ENCODE measurements at places on chromosomes 13 and 19.
A peak's percentile ranks its signal among the peaks of the same experiment; 100 is the strongest.

DNA sequence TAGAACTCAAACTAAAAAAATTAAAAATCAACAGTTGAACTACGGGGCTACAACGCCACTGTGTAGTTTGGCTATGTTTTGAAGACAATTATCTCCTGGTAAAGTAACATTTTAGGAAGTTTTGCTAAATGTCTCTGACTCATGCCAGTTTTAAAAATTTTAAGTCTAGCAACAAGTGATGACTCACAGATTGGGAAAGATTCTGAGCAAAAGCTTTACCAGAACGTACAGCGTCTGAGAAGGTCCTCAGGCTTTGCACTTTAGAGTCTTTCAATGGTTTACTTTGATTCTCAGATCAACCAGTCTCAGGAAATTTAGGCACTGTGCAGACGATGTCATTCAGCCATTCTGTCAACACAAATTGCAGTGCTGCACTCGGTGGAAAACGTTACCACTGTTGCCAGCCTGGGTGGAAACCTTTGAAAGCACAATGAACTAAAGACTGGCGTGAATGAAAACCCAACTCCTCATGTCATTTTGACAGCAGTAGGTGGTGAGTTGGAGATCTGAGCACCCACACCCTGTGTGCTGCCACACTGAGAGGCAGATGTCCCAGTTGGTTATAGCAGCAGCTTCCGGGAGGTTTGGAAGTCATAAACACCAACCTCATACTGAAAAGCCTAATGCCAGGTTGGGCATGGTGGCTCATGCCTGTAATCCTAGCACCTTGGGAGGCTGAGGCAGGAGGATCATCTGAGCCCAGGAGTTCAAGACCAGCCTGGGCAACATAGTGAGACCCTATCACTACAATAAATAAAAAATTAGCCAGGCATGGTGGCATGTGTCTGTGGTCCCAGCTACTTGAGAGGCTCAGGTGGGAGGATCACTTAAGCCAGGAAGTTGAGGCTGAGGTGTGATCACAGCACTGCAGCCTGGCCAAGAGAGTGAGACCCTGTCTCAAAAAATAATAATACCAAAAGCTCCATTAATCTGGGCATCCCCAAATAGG is 6.3 kb upstream of the WTIP start:
- no peak for DNase-seq

DNA sequence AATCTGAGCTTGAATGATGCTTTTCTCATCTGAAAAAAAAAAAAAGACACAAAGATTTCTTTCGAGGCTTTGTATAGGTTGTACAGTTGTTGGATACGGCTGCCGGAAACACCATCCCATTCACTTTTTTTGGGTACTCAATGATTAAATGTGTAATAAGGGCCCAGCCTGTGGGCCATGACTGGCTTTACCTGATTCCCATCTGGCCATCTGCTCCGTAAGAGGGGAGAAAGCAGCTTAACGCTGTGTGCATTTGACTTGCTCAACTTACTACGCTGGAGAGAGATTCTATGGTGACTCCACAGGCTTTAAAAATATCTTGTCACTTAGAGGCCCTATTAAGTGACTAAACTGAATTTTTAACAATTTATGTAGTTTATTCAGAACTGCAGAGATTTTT is 731 bp downstream of the ZNF558 start:
- no peak for DNase-seq

DNA sequence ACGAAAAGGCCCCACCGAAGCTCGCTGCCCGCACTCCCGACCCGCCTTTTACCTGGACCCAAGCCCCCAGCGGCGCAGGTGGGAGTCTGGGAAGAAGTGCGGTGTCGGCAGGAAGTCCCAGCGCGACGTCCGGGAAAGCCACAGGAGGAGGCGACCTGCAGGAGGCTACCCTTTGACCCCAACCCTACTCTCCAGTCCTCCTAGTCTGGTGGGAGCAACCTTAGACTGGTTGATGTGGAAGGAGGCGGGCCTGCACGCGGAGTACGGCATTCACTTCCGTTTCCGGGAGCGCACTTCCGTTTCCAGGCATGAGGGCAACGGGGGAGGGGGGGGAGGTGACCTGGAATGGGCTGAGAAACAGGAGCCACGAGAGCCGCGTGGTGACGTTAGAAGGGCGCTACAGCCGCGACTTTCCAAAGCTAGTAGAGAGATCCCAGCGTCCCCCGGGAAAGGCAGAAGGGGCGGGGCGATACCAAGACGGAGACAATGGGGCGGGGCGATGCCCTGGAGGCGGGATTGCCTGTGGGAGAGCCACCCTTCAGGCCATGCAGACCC is 28.5 kb downstream of the ZNF266 start:
- DNase-seq: no peak

DNA sequence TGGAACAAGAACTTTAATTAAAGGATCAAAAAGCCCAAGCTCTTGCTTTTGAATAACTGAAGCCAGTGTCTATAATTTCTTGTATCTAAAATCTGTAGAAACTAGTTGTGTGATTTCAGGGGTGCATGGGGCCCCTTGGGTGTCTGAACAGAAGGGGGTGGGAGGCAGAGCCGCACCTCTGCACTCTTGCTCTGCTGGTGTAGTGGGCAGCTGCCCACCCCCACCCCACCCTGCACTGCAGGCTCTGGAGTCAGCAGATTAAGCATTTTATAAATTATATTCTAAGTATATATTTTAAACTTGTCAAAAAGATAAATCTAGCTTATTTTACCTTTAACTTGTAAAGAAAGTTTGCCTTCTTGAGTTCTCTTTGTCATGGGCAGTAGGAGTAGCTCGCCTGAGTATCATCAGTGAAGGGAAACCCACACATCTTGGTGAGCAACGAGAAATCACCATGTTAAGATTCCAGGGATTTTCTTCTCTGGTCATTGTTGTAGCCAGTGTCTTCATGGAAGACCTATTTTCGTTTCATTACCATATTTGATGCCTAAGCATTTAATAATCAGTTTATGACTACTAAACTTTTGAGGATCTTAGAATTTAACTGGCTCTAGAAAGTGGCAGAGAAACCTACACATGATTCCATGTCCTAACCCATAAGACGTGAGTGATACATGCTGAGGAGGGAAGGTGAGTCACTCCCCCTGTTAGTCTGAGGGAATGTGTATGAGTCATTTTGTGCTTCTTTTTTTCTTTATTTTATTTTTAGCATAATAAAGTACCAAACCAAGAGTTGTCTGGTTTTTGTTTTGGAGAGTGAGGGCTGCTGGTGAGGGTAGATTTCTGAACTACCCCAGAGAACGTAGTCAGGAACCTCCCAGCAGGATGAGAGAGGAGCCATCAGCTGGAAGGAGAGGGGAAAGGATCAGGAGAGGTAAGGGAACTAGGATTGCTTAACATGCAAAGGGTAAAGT is 7.7 kb downstream of the UBE2L5 start:
- no peak for DNase-seq

DNA sequence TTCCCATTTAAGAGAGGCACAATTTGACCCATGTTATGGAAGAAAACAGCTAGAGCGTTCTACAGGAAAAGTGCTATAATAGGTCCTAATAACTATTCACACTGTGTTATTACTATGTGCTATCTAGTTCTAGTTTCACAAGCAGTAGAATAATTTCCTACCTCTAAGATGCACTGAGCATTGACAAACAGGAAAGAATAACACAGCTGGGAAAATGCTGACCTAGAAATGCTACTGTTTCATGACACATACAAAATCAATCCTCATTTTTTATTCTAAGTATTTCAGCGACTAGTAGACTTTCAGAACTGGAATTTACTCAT is 259.5 kb downstream of the ITGBL1 start:
- no peak for DNase-seq

GRCh38 chr19:11296264-11296663 is 304 bp downstream of the TSPAN16 start:
- DNase-seq: no peak

DNA sequence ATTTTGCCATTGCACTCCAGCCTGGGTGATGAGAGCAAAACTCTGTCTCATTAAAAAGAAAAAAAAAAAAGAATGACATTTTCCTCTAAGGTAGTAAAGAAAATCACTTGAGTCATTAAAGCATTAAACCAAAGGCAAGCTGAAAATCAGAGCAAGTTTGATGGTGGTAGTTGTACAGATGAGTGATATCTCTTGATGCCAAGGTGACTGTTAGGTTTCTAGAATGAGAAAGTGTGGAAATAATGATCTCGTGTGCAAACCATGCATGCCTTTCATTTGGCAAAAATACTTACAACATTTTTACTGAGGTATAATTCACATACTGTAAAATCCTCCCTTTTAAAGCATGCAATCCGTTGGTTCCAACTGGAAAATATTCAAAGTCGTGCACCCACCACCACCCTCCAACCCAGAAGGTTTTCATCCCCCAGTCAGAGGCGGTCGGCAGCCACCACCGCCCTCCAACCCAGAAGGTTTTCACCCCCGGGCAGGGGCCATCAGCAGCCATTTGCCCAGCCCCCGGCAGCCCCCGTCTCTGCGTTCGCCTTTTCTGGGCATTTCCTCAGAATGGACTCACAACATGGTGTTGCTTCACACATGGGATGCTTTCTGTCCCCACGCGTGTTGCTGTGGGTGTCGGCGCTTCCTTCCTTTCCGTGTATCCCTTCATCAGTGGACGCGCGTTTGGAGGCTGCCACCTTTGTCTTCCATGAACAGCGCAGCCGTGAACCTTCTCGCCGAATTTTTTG is 90.2 kb downstream of the ATP11A start:
- no peak for DNase-seq

DNA sequence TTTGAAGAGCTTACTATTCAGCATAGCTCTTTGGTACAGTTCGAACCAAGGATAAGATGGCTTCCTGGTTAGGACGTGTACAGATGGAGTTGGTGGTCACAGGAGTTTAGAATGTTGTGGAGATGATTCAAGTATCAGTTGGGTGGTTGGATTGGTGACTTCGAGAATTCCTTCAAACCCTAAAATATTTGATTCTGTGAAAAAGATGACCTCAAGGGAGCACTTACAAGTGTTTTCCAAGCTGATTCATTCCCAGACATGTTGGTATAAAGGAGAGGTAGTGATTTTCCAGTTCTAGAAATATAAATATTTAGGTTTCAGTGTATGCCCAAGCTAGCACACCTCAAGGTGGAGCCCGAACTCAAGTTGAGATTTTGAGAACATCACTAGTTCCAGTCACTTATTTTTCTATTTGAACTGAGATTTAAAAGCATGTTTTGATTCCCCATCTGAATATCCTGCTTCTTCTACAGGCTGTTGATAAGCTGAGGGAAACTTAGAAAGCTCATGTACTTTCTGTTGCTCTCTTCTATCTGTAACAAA is 306.1 kb downstream of the DCT start:
- no peak for DNase-seq

GRCh38 chr13:61383111-61383510 is 32.5 kb downstream of the PCDH20 start:
- DNase-seq: no peak

- peak; percentile 59 for DNase-seq
These were observed 61.6 kb upstream of the MED4 start for GRCh38 chr13:48156466-48156865.

DNA sequence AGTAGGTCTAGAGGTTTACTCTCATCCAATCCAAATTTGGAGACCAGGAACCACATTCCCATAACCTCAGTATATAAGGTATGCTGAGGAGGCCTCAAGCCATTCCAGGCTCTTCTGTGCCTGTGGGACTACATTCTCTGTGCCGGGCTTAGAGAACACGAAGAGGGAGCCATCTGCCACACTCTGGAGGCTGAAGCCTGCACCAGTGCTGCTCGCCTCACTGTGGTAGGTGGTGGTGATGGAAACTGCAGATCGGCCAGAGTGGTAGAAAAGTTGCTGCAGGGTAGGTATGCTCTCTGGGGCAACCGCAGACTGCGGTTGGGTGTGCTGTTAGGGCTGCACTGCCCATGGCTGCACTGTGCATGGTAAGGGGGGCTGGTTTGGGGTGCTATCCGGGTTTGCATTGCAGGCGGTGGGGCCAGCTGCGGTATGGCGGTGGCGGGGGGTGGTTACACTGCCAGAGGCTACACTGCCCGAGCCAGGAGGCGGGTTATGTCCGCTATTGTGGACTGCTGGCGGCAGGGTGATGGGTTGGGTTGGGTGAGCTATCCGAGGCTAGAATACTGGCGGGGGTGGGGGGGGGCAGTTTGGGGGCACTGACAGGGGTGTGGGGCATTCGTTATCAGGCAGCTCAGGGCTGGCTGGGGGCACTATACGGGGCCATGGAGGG is 145.0 kb downstream of the TNFRSF19 start:
- no peak for DNase-seq

DNA sequence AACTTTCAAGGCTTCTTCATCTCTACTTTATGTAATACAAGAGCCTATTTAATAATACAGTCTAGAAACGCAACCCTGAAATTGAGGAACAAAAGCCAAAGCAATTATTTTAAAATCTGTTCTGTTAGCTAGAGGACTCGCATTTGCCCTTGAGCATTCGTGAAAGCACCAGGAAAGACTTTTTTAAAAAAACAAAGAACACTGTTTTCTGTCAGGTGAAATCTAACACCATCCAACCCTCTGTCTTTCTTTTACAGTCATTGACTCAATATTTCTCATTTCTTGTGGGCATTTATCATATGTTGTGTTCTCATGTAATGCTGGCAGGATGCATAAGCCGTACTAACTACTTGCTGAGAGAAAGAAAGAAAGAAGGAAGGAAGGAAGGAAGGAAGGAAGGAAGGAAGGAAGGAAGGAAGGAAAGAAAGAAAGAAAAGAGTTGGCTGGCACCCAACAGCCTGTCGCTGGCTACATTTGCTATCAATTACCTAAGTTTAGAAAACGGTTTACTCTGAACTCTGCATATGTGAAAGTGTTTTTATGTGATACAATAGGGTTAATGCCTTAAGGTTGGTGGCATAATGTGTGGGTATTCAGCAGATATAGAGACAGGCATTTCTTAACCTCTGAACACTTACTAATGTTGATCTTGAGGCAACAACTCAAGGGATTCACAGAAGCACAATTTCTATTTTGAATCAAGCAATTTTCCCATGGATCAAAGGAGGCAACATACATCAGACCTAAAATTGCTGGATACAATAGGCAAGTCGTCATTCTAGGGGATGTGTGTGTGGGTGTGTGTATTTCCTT is 445.4 kb downstream of the DCT start:
- DNase-seq: no peak

- no peak for DNase-seq
These were observed 30.2 kb downstream of the ZNF382 start for GRCh38 chr19:36635342-36635741.

DNA sequence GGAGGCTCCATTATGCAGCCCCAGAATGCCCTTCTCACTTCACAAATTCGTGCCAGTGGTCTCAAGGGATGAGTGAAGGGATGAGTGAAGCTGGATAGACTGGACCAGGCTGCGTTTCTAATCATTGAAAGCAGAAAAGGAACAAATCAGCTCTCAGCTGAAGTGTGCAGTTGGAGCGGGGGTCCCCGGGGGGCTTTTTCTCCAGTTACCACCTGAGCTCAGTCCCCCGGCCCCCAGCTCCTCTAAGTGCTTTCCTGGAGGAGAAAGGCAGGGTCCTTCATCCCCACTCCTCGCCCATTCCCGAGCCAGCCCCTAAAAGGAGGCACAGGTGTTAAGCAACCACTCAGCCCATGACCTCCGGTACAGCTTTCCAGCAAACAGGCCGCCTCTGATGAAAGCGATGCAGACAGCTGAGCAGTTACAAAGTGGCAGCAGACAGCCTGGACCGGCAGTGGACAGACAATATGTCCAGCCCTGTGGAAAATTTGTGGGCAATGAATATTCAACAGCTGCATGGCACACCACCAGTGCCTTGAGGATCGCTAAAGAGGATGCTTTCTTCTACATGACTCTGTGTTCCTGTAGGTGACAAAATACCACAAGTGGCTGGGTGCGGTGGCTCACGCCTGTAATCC is 110.7 kb upstream of the UBL3 start:
- DNase-seq: no peak

- DNase-seq: no peak
These were observed 22.3 kb downstream of the IER2 start for GRCh38 chr19:13172346-13173138.
